ENCODE measurements at places on chromosomes 13 and 19.

GRCh38 chr13:64311112-64311511, 2895.5 kb upstream of the PCDH20 start:
- no peak for DNase-seq

DNA sequence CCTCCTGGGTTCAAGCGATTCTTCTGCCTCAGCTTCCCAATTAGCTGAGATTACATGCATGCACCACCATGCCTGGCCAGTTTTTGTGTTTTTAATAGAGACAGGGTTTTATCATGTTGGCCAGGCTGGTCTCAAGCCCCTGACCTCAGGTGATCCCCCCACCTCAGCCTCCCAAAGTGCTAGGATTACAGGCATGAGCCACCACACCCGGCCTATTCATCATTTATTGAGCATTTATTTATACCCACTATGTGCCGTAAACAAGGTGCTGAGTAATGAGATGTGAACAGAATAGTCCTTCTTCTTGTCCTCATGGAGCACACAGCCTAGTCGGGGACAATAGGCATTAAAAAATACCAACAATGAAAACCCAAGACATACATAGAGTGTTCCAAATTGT, 25.6 kb downstream of the ACTN4 start:
- no peak for DNase-seq

- DNase-seq, result no peak
Observed at GRCh38 chr13:105814219-105814901, 721.1 kb downstream of the EFNB2 start.

DNA sequence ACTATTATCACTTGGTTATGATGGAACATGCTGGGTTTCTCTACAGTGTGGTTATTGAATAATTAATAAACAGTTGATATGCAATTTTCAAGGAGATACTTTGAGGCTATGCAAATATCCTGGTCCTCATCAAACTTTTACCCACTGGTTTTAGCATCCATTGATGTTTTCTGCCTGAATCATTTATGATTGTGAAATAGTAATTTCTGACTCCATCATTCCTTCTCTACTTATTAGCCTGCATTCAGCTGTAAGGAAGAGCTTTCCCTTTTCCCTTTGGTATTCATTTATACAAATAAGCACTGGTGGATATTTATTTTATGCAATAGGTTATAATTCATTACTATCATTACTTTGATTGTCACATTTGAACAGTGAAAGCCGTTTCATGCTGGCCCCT, 13.9 kb upstream of the DNAJC15 start:
- no peak for DNase-seq

GRCh38 chr19:48806818-48807589, 3.8 kb downstream of the BCAT2 start:
- DNase-seq, result no peak

DNA sequence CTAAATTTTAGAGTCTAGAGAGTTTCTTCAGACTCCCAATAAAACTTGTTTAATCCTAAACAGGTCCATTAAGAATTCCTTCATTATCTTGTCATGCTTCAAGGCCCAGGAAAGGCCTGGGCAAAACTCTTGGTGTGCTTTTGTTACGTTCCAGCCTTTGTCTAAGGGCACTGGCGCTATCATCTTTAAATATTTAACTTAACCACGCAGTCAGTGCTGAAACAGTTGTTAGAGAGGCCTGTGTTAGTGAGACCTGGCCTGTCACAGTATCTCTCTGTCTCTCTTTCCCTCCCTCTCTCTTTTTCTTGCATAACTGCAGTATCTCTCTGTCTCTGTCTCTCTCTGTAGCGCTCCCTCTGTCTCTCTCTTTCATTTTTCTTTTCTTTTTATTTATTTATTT, 8.2 kb upstream of the OR1M1 start:
- no peak for DNase-seq

GRCh38 chr13:49206641-49207040, 13.5 kb upstream of the MLNR start:
- no peak for DNase-seq

DNA sequence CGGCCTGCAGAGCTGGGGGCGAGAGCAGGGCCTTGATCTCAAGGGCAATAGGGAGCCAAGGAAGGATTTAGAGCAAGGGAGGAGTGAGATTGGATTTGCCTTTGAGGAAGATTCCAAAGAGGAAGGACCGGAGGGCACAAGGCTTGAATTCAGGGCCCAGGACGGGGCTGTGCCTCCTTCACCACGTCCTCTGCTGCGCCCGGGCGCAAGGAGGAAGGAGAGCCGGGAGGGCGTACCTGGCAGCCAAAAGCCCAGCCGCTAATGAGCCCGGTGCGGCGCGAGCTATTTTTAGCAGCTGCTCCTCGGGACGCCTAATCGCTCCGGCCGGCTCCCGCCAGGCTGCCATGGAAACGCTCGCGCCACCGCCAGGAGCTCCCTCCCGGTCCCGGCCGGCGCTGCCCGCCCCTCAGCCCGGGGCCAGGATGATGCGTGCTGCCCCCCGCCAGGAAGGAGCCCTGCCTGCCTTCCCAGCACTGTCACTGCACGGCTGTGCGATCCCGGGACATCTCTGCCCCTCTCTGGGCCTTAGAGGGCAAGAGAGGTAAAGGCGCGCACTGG, 31.3 kb downstream of the TINCR start:
- no peak for DNase-seq

DNA sequence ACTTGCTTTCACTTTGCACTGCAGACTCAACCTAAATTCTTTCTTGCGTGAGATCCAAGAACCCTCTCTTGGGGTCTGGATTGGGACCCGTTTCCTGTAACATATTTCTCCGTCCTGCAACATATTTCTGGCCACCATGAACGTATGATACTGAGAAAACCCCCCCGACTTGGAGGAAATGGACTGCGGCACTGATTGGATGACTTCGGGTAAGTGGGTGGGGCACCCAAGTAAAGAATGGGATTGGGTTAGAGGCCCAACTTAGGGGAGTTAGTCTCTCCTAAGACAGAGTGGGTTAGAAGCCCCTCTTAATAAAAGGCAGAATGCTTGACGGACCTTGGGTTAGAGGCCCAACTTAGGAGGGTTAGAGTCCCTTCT, 690.4 kb downstream of the UQCRFS1 start:
- no peak for DNase-seq

GRCh38 chr13:74003374-74003773, 130.8 kb downstream of the KLF12 start:
- no peak for DNase-seq

GRCh38 chr19:40523322-40524047, 53.2 kb upstream of the SHKBP1 start:
- peak; percentile 26 for DNase-seq

- DNase-seq, result no peak
Observed at GRCh38 chr13:79340490-79340889, 65.6 kb downstream of the RBM26 start.

DNA sequence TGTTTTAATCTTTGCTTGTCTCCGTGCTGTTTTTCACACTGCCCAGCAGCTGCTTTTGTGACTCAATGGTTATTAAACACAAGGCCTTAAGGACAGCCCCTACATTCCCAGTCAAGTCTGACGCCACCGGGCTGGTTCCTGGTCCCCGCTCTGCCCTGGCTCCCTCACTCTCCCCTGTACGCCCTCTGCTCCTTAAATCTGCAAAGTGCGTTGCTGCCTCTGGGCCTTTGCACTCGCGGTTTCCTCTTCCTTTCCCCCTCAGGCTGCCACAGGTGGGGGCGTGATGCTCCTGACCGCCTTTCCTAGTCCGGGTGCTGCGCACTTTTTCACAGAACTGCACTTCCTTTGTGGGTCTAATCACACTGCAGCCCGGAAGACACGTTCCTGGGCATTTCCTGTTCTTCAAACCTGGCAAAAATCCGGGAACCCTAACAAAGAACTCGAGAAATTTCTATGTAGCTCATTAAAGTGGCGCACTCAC, 25.6 kb downstream of the NOSIP start:
- peak; percentile 58 for DNase-seq

DNA sequence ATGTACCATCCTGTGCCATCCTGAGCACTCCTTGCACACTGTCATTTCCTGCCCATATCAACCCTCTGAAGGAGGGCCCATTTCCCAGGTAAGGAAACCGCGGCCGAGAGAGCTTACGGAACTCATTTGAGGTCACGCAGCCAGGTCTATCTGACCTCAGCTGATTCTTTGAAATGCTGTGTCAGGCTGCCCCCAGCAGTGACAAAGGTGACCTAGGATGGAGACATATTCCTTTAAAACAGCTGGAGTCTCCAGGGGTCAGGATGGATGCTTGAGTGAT, 42.2 kb upstream of the VSTM2B start:
- no peak for DNase-seq

DNA sequence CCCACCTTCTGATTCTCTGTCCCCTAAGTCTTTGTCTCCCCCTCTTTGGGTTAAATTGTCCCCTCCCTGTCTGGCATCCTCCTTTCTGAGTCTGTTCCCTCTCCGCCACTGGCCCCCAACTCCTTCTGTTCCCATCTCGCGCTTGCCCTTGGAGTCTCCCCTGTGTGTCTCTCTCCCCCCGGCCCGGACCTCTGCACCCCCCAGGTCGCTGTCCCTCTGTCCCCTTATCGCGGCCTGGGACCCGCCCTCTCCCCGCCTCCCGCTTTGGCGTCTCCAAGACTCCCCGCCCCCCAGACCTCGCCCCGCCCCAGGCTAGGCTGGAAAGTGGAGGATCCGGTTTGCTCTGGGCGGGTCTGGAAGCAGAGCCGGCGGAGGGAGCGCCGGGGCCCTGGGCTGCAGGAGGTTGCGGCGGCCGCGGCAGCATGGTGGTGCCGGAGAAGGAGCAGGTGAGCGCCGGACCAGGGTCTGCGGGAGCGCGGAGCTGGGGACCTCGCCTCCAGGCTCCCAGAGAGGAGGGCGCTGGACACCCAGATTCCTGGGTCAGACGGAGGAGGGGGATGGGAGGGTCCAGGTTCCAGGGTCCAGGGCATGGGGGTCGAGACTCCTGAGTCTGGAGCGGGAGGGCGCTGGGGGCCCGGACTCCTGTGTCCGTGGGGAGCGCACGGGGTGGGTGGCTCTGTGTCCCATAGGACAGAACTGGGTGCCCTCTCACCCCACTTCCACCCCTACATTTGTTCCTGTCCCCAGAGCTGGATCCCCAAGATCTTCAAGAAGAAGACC, at the start of gene TRPM4:
TSS of gene TRPM4 (plus strand) at position 348 of the 780 bp plus-strand sequence. CDS start at position 423, 75 bp downstream.
- DNase-seq, result no peak

- no peak for DNase-seq
Observed at GRCh38 chr13:70666883-70667556, 558.8 kb upstream of the KLHL1 start.

DNA sequence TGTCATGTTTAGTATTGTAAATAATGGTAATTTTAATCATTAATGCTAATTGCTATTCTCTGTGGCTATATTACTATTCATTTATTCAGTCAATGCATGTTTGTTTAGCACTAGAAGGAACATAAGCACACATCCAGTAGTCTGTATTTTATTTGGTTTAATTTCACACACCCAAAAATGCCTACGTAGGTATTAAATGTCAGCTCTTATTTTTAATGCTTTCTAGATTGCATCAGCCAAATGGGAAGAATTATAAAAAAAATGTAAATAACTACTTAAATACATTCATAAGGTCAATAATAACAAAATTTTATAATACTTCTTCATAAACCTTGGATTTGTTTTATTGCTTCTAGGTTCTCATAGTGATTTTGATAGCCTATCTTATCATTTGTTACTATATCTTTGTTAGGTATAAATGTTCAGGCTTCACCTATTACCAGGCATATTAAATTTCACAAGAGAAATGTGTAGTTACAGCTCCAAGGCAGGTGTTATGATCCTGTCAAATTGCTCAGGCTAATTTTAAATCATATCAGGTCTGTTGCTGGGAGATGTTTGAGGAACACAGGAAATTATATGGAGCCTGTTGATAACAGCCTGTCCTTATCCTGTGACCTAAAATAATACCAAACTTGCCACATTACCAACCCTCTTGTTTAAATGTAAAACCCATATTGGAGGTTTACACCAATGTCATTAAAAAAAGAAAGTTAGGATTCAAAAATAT, 34.4 kb downstream of the ITGBL1 start:
- DNase-seq, result no peak

DNA sequence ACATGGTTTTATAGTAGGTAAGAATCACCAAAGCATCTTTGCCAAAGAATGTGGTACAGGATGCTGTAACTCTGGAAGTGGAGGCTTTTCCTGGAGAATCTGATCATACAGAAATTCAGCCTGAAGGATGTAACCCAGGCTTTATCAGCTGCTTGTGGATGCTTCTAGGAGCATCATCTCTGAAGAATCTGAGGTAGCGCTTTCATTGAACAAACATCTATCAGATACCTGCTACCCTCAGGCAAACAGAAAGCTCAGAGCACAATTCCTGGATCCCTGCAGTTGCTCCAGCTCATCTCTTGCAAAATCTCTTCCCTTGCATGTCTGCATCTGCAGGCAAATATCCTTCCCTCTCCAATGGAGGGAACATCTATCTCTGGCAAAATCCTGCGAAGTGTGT, 9.3 kb downstream of the FAM124A start:
- DNase-seq, result no peak

GRCh38 chr19:39400061-39400460, 6.6 kb upstream of the ZFP36 start:
- DNase-seq, result no peak

- no peak for DNase-seq
Observed at GRCh38 chr13:34044660-34045080, 226.7 kb downstream of the RFC3 start.

All from CD8-positive, alpha-beta memory T cell (primary cell).